Hypothalamus (tissue), 51 donors: ENCODE measurements at places on chromosomes 12 and 14.

- DNase-seq: no peak
These were observed 12.5 kb upstream of the MTERF2 start for GRCh38 chr12:106999446-106999845.

GRCh38 chr14:68402525-68403101 is 390.3 kb downstream of the ZFP36L1 start:
- no peak for DNase-seq

DNA sequence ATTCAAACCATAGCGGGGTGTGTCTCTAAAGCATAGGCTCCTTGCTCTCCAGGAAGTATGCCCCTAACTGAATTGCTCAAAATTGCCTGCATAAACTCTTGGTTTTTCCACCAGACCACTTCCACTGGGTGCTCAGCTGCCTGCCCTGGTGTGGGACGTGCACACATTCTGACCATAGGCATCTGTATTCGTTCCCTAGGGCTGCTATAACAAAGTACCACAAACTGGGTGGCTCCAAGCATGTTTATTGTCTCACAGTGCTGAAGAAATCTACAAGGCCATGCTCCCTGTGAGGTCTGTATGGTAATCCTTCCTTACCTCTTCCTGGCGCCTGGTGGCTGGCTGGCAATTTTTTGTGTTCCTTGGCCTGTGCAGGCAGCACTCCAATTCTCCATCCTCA is 16.4 kb upstream of the GALNT6 start:
- DNase-seq: no peak

DNA sequence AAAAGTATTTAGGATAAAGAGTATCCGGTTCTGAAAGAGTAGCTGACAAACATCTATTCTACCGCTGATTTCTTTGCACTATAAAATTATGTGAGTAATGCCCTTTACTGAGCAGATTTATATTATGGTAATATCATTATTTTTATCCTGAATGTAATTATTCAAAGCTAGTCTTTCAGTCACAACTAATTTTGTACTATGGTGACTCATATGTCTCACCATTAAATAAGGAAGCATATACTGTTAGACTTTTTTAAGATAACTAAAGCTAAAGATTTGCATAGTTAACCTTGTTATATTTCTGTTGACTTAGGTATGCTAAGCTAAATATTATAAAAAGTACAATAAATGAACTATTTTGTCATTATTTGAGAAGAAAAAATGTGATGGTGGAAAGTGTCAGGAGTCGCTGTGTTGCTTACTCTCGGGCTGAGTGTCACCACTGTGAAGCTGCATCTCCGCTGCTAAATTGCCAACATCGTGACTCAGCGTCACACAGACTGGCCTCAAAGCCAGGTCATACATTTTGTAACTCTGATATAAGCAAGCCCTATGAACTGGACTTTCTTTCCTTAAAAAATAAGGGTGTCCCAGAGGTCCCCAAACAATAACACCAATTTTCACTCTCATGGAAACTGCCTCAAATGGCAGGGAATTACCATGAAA is 69.1 kb upstream of the SSTR1 start:
- no peak for DNase-seq

DNA sequence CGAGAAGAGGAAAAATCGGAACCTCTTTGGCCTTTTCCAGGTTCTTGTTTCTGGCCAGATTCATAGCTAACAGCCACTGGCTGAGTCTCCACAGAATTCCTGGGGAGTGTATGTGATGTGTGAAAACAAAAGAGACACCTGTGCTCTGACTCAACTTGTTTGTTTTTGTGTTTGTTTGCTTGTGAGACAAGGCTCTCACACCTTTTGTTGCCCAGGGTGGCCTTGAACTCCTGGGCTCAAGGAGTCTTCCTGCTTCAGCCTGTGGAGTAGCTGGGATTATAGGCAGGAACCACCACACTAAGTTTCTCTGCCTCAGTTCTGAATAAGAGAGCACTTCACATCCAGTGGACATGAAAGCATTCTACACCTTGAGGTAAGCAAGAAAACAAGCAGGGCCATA is 22.7 kb downstream of the MFAP5 start:
- no peak for DNase-seq

GRCh38 chr14:74290415-74290814 is 12.3 kb downstream of the ABCD4 start:
- no peak for DNase-seq

- DNase-seq: no peak
These were observed 77.3 kb downstream of the DAAM1 start for GRCh38 chr14:59265808-59266207.

GRCh38 chr14:85074955-85075354 is 455.0 kb upstream of the FLRT2 start:
- no peak for DNase-seq

- DNase-seq: no peak
These were observed 896 bp downstream of the HHIPL1 start for GRCh38 chr14:99645545-99646505.

DNA sequence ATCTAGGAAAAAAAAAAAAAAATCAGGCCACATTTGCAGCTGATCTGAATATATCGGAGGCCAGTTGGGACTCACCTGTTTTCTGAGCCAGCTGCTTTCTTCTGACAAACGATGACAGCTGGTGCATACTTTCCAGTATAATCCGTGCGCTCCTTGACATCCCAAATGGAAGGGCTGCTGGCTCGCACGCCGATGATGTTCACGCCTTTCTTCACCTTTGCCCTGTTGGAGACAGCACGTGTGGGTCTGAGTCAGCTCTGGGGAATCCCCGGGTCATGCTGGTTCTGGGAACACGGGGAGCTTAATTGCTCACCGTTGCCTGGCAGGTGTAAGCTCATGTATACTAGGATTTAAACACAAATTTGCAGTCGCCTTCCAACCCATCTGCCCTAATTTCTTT is 372.8 kb downstream of the TMEM132D start:
- DNase-seq: no peak

GRCh38 chr12:43762596-43762995 is 3.8 kb downstream of the IRAK4 start:
- DNase-seq: no peak

- no peak for DNase-seq
These were observed 14.0 kb upstream of the TRPV4 start for GRCh38 chr12:109847142-109847735.

DNA sequence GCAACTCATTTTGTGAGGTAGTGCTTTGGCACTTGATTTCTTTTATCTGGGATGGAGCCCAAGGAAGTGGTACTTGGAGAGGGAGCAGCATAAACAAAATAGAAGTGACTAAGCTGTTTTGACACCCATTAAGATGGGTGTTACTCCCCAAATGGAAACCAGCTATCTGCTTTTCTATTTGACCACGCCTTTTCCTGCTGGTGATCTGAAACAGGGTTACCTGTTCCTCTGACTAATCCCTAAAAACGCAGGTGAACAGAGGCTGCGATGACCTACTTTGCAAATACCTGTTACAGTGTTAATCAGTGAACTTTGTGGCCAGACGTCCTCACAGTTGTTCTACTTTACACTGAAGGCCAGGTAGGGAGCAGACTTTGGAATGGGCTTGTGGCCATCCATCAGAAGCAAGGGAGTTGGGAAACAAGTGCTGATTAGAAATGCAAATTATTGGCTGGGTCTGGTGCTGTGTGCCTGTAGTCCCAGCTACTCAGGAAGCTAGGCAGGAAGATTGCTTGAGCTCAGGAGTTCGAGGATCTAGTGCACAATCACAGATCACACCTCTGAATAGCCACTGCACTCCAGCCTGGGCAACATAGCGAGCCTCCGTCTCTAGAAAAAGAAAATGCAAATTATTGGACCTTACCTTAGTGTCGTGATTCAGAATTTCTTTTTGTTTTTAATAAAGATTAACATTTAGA is 58.3 kb upstream of the HECTD1 start:
- DNase-seq: no peak
